ENCODE measurements at places on chromosomes 6 and 20.

DNA sequence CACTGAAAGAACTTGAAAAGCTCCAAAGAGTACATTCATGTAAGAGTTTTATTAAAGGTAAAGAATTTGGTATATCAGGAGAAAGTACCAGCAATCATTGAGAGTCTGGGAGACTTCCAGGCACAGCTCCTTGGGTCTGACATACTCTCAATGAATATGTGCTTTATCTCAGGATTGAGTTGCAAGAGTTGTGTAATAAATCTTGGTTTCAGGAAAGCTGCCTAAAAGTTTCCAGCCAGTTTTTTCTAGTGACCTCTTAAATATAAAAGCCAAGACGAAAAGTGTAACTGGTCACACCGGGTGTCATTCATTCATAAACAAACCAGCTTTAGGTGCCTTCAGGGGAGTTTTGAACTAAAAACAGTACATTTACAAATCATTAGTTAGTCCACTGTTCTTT is 21.6 kb upstream of the GJA1 start:
- no peak for DNase-seq

DNA sequence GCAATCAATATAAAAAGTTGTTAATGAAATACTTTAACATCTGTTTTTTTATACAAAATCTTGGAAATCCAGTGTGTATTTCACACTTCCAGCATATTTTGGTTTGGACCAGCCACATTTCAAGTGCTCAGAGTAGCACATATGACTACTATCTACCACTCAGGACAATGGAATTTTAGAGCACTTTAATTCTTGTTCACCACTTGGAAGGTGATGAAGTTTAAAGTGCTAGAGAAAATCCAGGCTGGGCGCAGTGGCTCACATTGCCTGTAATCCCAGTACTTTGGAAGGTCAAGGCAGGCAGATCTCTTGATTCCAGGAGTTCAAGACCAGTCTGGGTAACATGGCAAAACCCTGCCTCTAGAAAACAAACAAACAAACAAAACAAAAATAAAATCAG is 6.1 kb upstream of the SLC35B3 start:
- DNase-seq: no peak

- no peak for DNase-seq
Measured at GRCh38 chr6:42141603-42142117, 760 bp downstream of the C6orf132 start.

- no peak for DNase-seq
Measured at GRCh38 chr20:3751675-3752385, 15.7 kb downstream of the ADISSP start.

DNA sequence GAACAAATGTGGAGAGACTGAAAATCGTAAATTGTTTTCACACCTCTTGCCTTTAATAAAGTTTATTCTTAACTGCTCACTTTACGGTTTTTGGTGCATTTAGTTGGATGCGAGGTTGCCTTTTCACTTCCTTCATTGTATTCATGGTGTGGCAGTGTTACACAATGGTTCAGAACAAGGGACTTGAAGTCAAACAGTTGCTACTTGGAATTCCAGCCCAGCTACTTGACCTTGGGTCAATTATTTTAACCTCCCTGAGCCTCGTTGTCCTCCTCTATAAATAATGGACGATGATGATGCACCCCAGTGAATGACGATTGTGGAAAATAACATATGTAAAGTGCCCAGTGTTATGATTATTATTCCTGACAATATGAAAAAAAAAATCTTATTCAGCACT is 72.3 kb downstream of the CARMIL1 start:
- DNase-seq: no peak
